ENCODE measurements at places on chromosomes 3 and 15.

- DNase-seq: no peak
These were observed 572.0 kb downstream of the NAALADL2 start for GRCh38 chr3:175430983-175431773.

GRCh38 chr15:31598620-31599019 is 272.0 kb downstream of the KLF13 start:
- DNase-seq: no peak

GRCh38 chr3:115022199-115022598 is 124.9 kb downstream of the ZBTB20 start:
- DNase-seq: no peak

DNA sequence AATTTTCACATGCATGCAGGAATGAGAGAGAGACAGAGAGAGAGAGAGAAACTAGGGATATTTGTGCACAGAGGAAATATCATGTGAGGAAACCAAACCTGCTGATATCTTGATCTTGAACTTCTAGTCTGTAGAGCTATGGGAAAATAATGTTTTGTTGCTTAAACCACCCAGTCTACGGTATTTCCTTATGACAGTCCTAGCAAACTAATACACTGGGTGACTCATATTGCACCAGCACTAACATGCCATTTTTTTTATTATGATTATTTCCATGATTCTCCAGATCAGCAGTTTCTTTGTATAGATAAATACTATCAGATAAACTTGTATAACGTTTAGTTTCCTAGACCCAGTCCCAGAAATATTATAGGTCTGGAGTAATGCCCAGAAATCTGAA is 1259.0 kb downstream of the ZPLD1 start:
- DNase-seq: no peak

Data from stimulated activated naive CD8-positive, alpha-beta T cell treated with anti-CD3 and anti-CD28 coated beads, Interleukin-15, Interleukin-2, amounts not matched to agents 100 U/mL and 50 U/mL, for 24 hours (primary cell).